ENCODE measurements at places on chromosomes 2 and 18. TPM values are rescaled to one million over a fixed set of nuclear protein-coding genes. Genes with fewer than 3 reads are reported as not detected.
A peak's percentile ranks its signal among the peaks of the same experiment; 100 is the strongest.

- peak; percentile 62 for DNase-seq
Measured at GRCh38 chr2:96538487-96539214, 2.1 kb downstream of the ARID5A start.

GRCh38 chr2:196409376-196409775, 230.1 kb upstream of the CCDC150 start:
- DNase-seq: no peak

DNA sequence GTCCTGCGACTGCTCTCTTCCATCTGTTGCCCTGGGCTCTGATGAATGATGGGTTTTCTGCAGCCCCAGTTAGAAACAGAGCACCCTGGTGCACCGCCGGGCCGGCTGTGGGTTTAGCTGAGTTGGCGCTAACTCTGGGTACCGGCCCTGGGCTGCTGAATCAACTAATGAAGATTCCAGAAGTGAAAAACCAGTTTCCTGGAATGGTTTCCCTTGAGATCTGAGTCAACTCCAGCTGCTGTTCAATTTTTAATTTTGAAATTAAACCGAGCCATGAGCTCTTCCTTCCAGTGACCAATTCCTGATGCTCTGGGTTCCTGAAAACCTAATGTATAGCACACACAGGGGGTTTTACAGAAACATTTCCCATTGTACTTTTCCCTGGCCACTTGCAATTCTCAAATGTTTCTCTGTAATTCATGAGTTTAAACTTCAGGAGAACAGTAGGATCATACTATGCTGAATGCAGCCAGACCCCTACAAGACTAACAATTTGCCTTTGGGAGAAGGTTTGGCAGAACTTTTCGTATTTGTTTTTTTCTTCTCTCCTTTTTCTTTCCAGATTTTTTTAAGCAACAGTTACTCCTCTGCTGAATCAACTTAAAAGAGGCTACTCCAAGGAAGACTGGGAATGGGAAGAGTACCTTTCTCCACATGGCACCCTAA, 5.5 kb downstream of the COL6A3 start:
- no peak for DNase-seq

Gene ERCC3
- 62.8 TPM for total RNA-seq

- no peak for DNase-seq
Measured at GRCh38 chr2:85419009-85419675, 628 bp downstream of the SH2D6 start.

Gene DHRS9
- total RNA-seq: not detected

- no peak for DNase-seq
Measured at GRCh38 chr2:182672466-182673165, 43.4 kb upstream of the DNAJC10 start.

DNA sequence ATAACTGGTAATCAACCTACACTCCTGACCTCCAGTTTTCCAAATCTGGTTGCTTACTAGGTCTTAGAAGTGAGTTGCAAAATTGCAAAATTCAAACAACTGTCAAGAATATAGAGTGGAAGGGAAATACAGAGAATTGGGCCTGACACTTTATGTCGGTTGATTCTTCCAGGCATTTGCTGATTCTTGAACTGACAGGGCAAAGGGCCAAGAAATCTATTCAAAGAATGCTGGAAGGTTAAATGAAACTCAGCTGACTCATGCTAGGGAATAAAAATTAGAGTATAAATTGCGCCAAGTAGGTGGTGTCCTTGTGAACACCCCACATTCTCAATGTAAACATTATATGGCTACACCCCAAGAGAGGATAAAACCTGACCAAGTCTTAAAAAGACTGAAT, 21.5 kb upstream of the ZSCAN30 start:
- no peak for DNase-seq

- peak; percentile 82 for DNase-seq
Measured at GRCh38 chr2:207258263-207258991, 92.7 kb upstream of the KLF7 start.

Gene MZT2B
- 184 TPM for total RNA-seq

Gene CYP27C1
- not detected for total RNA-seq

Gene SLC9A4
- total RNA-seq: 1.2 TPM

Gene TRIB2
- 31.5 TPM for total RNA-seq

DNA sequence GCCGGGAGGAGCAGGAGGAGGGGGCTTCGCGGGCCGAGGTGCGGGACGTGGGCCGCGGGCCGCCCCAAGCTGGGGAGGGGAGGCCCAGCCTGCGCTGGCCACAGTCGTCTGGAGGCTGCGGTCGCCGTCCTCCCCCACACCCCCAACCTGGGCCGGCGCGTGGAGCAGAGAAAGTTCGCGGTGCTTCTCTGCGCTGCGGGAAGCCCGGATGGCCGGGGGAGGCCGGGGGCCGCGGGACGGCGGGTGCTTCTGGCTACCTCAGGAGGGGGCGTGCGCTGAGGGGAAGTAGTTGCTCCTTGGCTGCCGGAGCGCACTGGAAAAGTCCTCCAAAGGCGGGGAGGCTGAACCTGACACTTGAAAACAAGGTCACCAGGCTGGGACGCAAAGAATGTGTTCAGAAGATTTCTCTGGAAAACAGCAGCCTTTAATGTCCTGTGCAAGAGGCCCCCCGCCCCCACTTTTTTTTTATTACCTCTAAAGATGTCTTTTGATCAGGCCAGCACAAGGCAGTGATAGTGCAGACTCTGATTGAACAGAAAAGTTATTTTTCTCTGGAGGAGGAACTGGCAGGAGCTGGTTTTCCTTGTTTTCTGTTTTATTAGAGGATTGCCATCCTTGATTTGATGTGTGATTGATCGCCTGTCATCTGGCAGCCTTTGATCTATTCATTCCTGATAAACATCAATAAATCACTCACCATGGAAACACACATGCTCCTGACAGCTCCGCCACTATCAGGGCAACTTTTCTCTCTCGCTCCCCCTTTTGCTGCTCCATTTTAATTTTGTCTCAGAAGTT, 1.6 kb downstream of the TSHZ1 start:
- peak; percentile 45 for DNase-seq

Gene ARHGEF33
- 0.88 TPM for total RNA-seq

DNA sequence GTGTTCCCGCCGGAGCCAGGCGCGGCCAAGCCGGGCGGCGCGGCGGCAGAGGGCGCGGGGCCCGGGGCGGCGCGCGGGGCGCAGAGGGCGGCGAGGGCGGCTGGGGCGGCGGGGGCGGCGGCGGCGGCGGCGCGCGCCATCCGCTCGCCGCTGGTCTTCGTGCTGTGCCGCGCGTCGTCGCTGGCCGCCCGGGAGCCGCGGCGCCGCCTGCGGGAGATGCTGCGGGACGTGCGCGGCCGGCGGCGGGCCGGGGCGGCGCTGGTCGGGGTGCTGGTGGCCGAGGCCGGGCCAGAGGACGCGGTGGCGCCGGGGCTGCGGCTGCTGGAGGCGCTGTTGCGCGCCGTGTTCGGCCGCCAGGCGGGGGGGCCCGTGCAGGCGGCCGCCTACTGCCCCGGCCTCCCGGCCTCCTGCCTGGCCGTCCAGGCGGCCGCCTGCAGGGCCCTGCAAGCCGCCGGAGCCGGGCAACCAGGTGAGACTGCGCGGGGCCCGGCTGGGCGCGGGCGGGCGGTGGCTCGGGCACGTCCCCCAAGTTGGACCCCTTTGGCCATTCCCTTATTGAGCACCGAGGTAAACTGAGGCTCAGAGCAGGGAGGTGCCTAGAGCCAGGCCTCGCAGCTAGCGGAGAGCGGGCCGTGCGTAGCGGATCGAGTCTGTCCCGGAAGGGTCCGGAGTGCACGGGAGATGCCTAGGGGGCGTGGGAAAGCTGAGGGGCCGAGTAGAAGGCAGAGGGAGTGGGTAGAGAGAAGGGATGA, 584 bp downstream of the C2orf72 start:
- no peak for DNase-seq

DNA sequence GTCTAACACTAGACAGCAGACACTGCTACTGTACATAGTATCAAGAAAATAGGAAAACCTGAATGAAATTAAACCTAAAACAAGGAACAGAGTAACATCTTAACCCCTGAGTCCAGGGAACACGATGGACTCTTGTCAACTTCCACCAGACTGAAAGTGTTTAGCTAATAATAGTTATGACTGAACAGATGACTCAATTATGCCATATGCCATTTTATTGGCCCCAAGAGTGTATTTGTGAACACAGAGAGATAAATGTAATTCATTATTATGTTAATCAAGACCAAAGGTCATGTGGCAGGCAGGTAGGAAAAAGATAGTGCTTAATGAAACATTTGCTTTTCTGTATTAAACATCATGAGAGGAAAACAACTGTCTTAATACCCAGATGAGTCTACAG, 58.0 kb downstream of the NYAP2 start:
- no peak for DNase-seq

Gene AOX1
- 13.8 TPM for total RNA-seq

DNA sequence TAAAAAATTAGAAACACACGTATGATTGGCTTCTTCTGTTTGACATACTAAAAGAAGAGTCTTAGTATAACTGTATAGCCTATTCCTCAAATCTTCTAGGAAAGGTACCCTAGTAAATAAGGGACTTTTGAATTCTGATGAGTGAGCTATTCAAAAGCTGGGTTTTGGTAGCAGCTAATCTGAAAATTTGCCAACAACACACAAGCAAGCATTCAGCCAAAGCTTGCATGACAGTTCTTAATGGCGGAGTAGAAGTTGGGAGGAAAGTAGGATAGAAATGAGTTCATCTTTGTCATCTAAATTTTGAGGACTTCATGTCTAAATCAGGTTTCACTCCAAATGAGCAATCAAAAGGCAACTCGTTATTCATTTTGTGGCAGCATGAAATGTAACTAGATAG, 813.0 kb downstream of the MBD2 start:
- DNase-seq: no peak

GRCh38 chr18:47206945-47207637, 30.9 kb upstream of the IER3IP1 start:
- no peak for DNase-seq

DNA sequence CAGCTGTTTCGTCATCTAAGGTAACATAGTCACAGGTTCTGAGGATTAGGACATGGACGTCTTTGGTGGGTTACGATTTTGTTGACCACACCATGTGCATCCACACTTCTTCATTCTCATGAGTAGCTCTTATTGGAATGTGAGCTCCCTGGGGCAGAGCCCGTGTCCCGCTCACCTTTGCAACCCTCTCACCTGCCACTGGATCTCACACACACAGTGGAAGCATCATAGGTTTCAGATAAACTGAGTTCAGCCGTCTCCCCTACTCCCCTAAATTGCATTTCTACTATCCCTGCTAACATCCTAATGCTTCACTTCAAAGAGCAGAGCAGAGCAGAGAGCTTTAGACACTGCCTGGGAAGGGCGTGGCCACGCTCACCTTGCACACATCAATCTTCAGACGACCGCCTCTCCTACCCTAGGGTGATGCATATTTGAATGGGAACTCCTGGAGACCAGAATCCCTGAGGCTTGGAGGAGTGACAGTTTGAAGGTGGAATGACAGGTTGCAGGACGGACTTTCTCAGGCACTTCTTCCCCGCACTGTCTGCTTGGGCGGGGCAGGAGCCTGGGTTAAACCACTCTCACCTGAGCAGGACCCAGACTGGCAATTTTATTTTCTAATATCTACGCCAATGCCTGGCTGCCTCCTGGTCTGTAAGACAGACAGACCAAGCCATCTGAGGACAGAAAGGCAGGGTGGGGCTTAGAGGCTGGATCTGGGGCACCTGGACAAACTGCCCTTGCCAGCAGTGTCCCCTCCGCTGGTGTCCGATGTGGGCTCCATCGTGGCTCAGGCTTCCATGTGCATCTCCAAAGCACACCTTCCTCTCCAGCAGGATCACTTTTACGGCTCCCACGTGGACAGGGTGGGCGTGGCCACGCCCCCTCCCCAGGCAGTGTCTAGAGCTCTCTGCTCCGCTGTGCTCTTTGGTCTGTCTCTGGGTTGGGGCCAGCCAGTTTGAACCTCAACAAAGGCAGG, 229.5 kb upstream of the COPS8 start:
- DNase-seq: no peak

DNA sequence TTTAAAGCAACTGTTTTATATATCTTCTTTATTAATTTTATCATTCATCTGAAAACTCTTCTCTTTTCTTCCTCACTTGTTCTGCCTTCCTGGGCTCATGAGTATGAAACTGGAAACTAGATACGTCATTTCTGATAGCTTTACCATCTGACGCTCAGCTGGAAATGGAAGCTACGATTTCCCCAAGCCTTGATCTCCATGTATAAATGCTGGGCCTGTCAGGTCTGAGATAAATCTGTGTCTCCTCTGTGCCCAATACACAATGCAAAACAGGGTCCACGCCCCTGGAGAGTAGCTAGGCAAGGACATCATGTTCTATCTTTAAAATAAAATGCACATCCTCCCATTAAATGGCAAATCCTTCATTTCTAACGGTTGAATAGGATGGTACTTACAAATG, 238.4 kb downstream of the AFF3 start:
- DNase-seq: no peak

DNA sequence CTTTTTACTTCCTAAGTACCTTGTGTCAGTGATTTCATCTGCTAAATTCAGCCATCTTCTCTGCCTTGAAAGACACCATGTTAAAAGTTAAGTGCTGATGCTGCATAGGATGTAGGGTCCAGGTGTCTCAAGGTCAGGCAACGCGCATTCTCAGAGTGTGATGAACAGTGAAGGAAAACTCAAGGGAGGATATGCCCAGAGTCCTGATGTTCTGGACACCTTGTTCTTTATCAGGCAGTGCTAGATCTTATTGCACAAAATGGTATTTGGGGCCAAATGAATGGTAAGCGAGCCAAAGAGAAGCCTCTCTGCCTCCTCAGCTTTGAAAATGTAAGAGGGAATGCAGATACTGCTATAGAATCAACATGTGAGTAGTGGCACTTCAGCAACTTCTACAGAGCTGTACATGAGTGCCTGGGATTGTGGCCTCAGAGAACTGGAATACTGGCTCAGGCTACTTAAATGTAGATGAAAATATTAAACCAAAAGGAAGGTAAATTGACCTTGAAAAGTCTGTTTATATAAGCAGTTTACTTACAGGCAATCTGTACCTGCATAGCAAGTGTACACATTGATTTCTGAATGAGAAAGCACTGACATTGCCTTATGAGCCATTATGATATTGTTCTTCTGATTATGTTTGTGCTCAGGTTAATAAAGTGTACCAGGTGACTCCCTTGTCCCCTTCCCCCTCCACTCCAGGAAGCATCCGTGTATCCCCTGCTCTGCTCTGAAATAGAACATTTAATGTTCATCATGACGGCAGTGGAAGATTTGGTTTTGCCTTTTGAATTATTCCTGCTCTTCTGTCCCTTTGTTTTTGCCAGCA, 86.7 kb upstream of the RANBP2 start:
- DNase-seq: no peak

DNA sequence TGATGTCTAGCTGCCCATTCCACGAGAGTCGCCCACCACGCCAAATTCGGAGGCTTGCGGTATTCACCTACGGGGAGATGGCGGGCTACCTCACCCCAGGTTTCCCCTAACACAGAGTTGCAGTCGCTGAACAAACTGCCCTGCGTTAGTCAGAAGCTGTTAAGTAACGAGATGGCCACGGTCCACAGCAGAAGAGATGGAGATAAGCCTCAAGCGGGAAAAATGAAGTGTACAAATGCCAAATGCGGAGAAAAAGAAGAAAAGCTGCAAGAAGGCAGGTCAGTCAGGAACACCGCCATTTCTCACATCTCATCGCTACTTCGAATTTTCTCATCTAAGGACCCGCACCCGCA, 425 bp downstream of the ASB3 start:
- peak; percentile 35 for DNase-seq

GRCh38 chr2:124805060-124805459, 780.0 kb downstream of the CNTNAP5 start:
- DNase-seq: no peak

Gene ST8SIA5
- 0.76 TPM for total RNA-seq

Gene NAB1
- total RNA-seq: 75.9 TPM

Gene SAG
- total RNA-seq: not detected

All from uterus (tissue), 4 donors.